ENCODE measurements at places on chromosomes 1 and 21. TPM values are rescaled to one million over a fixed set of nuclear protein-coding genes. Genes with fewer than 3 reads are reported as not detected.

DNA sequence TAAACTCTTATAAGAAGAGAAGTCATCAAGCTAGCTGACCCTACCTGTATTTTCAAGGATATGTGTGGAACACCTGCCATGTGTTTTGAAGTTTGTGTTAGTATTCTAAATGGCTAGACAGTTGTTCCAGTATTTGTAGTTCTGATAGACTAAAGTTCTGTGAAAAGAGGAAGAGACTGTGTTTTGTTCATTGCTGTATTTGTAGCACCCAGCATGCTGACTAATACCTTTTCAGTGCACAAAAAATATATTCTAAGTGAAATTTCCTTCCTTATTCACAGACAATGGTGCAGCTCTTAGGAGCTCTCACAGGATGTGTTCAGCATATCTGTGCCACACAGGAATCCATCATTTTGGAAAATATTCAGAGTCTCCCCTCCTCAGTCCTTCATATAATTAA lies 8.2 kb upstream of the METTL18 start:
- no peak for DNase-seq

GRCh38 chr1:234467821-234468220 lies 11.2 kb downstream of the TARBP1 start:
- DNase-seq, result no peak

CCSAP gene
- total RNA-seq, result 70.7 TPM

GRCh38 chr21:32140151-32140550 lies 138.7 kb downstream of the MIS18A start:
- no peak for DNase-seq

Measured in dorsolateral prefrontal cortex (tissue), 122 donors.